ENCODE measurements at places on chromosomes 11 and 22. TPM values are rescaled to one million over a fixed set of nuclear protein-coding genes. Genes with fewer than 3 reads are reported as not detected.
A peak's percentile ranks its signal among the peaks of the same experiment; 100 is the strongest.

SMC1B gene
- 0.11 TPM for total RNA-seq

ROBO4 gene
- 0.13 TPM for total RNA-seq

KRTAP5-2 gene
- not detected for total RNA-seq

FREY1 gene
- total RNA-seq, result 1.8 TPM

GGTLC2 gene
- not detected for total RNA-seq

GSTT2B gene
- total RNA-seq, result 23.2 TPM

IFITM1 gene
- 544 TPM for total RNA-seq

WNT7B gene
- 0.18 TPM for total RNA-seq

KRTAP5-11 gene
- total RNA-seq, result not detected

C11orf97 gene
- total RNA-seq, result not detected

DNA sequence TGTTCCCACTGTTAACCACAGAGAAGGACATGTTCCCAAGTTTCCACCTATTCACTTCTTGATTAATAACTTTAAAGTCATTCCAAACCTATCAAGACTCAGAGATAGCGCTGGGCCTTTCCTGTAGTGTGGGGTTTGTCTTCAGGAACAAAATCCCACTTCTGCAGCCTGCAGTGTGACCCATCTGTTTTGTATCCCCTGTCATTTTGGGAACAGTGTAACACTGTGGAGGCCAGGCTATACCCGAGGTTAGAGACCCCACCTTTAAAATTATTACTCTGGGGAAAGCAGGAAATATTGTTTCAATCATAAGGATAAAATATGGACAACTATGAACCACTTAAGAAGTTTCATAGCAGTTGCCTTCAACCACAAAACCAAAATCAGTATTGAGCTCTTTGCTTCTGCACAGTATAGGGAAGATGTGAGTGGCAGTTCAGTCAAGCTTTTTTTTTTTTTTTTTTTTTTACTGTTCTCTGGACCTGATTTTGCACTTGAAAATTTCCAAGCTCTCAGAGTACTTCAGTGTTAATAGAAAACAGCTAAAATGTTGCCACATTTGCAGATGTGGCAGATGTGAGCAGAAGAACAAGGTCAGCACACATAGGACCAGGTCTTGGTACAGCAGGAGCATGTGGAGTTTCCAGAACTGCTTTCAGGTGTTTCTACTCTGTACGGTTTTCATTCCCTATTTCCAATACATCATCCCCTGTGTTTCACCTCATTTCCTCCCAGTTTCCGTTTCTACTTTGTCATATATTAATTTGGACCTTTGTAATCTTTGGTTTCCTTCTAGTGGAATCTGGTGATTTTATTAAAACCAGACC is 121.5 kb downstream of the MAML2 start:
- no peak for DNase-seq

DNA sequence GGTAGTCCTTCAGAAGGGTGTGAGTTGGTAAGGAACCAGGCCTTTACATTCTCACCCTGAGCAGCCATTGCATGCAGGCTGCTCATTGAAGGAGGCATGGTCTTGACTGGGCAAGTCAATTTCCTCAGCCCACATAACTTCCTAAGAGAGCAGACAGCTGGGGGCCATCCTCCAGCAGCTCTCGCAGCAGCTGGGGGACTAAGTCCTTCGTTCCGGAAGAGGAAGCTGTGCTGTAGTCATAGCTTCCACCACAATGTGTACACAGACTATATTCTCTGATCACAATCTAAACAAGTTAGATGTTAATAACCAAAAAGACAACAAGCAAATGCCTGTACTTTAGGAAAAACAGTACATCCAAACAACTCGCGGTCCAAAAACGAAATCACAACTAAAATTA is 30.1 kb upstream of the MPPED1 start:
- no peak for DNase-seq

- peak; percentile 78 for DNase-seq
These were observed 616 bp downstream of the BTBD10 start for GRCh38 chr11:13462311-13462900.

GRCh38 chr22:21025266-21025665 is 7.1 kb downstream of the SLC7A4 start:
- no peak for DNase-seq

- DNase-seq, result no peak
These were observed 402.4 kb upstream of the DDI1 start for GRCh38 chr11:103633819-103634590.

GRCh38 chr11:34213366-34213765 is 107.9 kb downstream of the NAT10 start:
- DNase-seq, result no peak

- no peak for DNase-seq
These were observed 390.8 kb downstream of the SHANK2 start for GRCh38 chr11:70861559-70861958.

DNA sequence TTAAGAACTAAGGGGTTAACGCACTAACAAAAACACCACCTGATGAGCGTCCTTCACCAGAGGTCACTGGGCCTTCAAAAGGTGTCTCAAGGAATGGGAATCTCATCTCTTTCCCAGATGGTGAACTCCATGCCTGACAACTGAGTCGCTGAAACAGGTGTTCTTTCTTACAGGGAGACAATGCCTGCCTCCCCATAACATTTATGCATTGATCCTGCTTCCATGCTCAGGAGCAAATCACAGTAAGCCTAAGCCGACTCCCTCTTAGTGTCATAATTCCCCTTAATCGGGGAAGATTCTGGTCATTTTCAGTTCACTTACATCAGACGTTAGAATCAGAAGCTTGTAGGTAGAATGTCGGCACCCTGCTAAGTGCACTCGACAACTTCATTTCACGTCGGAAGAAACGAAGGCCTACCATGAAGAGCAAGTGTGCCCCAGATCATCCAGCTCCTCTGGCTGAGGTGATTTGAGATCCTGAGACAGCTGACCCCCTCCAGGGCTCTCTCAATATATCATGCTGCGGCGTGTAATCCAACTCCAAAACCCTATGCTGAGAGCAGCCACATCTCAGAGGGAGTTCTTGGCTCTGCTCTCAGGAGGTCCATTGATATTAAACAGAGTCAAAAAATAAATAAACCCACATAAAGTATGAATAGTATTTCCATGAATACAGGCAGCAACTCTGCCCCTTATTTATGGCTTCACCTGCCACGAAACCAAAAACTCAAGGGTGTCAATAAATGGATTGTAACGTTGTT is 163.1 kb downstream of the LARGE1 start:
- DNase-seq, result no peak

GRCh38 chr11:81655351-81655750 is 1078.3 kb downstream of the FAM181B start:
- DNase-seq, result no peak

- no peak for DNase-seq
These were observed 148.1 kb downstream of the WNT7B start for GRCh38 chr22:45828841-45829240.

GRCh38 chr11:100932474-100933100 is 197.0 kb downstream of the PGR start:
- no peak for DNase-seq

DNA sequence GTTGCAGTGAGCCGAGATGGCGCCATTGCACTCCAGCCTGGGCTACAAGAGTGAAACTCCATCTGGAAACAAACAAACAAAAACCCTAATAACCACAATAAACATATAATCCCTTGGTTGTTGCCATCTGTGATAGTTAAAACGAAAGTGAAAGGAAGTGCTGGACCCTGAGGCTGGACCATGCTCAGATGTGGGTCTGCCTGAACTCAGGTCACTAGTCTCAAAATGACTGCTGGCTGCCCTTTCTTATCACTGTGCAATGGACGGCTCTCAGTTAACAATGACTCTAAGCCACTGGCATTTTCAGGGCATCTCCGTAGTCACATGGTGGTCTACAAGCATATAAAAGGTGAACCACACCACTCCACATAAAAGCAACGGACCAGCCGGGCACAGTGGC is 48.2 kb upstream of the FTH1 start:
- no peak for DNase-seq

DNA sequence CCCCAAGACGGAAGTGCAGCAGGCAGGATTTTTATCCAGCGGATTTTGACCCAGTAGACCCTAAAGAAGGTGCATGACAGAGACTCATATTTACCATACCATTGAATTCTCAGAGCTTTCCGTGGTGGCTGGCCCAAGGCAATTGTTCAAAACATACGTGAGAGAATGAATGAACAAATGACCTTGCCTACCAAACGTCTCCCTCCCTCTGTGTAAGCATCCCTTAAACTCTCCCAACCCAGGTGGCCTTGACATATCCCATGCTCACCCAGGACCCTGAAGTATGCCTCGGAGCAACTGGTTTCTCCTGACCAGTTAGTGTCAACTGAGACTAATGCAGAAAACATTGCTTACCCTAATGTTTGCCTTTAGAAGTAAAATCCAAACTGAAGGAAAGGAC is 154.9 kb downstream of the TEAD1 start:
- no peak for DNase-seq

DNA sequence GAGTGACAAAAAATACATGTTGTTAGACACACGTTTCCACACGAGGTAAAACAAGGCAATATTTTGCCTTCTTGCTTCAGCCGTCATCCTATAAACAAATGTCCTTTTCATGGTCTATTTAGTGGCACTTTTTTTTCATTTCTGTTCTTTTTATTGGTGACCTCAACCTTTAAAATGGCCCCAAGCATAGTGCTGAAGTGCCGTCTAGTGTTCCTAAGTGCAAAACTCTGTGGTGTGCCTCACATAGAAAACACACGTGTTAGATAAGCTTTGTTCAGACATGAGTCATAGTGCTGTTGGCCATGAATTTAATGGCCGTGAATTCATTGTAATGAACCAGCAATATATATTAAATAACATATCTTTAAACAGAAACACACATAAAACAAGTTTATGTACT is 15.6 kb downstream of the OVCH2 start:
- no peak for DNase-seq

GRCh38 chr11:44992774-44993173 is 42.1 kb upstream of the TP53I11 start:
- DNase-seq, result no peak

- no peak for DNase-seq
These were observed 6.5 kb downstream of the IGLL5 start for GRCh38 chr22:22893891-22894739.

- no peak for DNase-seq
These were observed 132.0 kb upstream of the NAV2 start for GRCh38 chr11:19580646-19581045.

- DNase-seq, result no peak
These were observed 77.4 kb downstream of the GGTLC2 start for GRCh38 chr22:22721681-22722354.

DNA sequence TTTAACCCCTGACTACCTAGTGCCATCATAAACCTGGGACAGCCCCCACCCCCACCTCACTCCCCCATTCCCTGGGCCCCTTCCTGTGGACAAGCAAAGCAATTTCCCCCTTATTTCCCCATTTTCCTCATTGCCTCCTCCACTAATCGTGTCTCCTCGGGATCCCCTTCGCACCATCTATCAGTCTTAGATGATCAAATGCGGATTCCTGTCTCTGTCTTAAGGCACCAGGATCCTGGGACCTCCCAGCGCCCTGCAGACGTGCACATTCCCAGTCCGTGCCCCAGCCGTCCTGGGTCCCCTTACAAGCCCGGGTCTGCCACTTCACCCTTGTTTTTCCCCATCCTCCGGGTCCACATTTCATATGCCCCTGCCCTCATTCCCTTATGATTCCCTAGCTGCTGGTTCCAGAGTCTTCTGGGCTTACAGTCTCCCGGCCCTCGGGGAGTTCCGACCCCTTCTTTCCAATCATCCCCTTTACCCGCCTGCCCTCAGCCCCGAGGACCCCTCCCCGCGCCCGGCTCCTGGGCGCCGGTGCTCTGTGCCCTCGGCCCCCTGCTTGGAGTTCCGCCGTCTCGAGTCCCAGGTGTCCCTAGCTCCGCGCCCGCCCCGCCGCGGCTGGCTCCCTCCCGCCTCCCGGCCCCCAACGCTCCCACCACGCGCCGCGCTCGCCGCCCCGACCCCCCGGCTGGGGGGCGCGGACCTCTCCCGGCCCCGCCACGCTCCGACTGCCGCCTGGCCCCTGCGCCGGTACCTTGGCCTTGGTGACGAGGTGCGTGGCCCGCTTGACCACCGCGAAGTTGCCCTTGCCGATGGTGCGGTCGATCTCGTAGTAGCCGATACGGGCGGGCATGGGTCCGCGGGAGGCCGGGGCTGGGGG is 599 bp downstream of the SIK3 start:
- DNase-seq, result peak; percentile 51

DNA sequence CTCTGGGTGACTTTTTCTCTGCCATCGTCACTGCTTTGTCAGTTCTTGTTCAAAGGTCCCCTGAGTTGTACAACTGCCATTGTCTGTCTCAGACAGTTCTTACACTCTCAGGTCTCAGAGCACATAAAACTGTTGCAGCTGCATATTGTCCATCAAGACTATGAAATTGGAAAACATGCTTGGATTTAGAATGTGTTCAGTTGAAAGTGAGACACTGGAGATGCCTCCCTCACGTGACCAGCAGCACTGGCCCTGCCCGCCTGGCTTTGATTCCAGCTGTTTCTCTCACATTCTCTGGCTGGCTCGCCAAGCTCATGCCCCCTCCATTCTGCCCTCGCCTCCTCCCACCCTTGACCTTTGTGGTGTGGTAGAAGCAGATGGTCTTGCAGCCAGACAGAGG is 244.2 kb downstream of the NTM start:
- no peak for DNase-seq

DNA sequence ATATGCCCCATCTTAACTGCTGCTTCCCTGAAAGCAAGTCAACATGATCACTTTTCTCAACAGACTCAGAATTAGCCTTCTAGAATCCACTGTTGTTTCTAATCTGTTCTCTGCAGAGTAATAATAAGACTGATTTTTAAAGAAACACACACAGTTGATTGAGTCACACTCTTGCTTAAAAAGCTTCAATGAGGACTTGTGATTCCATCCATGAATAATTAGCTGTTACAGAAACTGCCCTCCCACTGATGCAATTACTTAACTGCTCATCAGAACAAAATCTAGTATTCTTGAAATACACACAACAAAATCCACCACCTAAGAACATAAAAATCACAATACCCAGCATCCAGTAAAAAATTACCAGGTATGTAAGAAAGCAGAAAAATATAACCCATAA is 100.5 kb upstream of the TIMP3 start:
- no peak for DNase-seq

- DNase-seq, result no peak
These were observed 54.6 kb upstream of the PAX6 start for GRCh38 chr11:31865606-31866300.
